Lung (tissue), 17 donors: ENCODE measurements at places on chromosomes 2 and 18.

DNA sequence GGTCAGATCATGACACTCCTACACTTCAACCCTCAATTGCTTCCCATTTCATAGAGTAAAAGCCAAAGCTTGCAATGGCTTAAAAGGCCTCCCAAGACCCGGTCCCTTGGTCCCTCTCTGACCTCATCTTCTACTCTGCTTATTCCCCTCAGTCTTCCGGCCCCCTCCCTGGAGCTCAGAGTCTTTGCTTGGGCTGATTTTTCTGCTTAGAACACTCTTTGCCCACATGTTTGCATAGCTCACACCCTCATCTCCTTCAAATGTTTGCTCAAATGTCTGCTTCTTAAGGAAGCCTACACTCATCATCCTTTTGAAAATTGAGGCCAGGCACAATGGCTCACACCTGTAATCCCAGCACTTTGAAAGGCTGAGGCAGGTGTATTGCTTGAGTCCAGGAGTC, 65.6 kb upstream of the CAPN13 start:
- peak; percentile 28 for DNase-seq

GRCh38 chr18:50559752-50560680, at the start of gene MAPK4:
TSS of gene MAPK4 (plus strand) at chr18:50560087. CDS start at chr18:50663959, 103,872 bp downstream.
- peak; percentile 38 for DNase-seq

DNA sequence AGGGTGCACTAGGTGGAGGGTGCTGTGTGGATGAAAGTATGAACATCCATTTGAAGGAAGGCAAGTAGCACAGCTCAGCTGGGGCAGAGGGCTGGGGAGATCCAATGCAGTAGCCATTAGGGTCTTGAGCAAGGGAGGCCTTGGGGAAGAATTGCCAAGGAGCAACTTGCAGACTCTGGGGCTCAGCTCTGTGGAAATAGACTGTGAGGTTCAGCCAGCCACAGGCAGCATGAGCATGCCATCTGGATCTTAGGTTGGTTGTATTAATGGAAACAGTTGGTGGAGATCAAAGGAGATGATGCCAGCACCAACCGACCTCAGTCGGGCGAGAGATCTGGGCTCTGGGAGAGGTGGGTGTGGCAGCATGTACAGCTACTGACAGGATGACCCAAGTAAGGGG, 5.6 kb downstream of the ZAP70 start:
- DNase-seq: no peak

DNA sequence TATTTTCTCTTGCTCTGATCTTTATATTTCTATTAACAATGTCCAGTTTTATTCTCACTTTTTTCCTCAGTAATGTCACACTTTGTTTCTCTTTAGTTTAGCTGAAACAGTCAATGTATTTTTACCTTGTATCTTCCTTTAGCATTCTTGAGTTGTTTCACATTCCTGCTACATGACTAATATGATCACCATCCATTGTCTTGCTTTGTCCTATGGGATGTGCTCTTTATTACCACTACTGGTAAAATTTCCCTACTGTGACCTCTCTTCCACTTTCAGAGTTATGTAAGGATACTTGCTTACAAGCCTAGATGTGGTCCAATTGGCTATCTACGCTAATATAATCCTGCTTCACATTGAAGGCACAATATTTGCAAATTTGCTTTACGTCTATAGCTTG, 457.9 kb downstream of the PIK3C3 start:
- DNase-seq: no peak

- no peak for DNase-seq
Measured at GRCh38 chr2:36993841-36994620, 27.7 kb upstream of the STRN start.

DNA sequence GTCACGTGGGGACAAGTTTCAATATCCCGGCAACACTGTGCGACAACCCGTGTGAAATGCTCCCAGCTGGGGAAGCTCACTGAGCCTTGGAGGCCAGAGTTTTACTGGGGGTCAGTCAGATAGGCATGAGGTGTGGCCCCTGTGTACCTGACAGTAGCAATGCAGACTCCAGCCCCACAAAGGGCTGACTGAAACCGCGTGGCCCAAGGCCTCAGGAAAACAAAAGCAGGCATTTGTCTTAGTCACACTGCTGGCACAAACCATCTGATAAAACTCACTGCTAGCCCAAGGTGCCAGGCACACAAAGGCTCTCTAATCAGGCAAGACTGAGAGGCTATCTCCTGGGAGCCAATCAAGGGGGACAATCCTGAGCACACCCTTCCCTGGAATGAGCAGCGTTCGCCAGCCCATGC, 786.6 kb upstream of the RAB6C start:
- no peak for DNase-seq

- peak; percentile 92 for DNase-seq
Measured at GRCh38 chr2:19362755-19363473, 4.5 kb upstream of the OSR1 start.

DNA sequence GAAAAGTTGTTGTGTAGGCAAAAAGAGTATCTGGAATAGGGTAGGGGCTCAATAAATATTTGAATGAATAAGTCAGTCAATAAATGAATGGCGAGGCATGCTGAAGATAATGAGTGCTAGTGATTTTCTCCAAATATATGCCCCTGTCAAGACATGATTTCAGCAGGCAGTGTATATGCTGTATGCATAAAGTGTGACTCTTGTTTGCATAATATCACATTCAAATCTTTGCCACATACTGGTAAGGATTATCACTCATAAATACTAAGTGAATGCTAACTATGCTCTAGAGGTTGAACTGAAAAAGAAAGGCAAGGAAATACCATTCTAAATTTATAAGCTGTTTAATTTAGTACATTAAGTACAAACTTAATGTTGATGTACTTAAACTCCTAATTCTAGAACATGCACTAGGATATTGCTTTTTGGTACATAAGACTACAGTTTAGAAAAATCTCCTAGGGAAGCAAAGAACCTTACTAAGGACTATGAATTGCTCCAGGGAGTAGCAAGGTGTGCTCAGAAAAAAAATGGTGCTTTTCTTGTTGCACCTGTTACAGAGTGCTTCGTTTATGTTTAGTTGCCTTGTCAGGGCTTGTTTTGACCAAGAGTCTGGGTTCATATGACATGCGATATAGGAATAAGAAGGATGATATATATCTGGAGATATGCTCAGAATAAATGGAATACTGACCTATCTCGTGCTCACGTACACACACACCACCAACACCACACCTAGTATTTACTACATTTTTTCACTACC, 224.0 kb upstream of the TANK start:
- DNase-seq: no peak

GRCh38 chr2:236576087-236576486, 6.5 kb downstream of the ACKR3 start:
- peak; percentile 85 for DNase-seq

DNA sequence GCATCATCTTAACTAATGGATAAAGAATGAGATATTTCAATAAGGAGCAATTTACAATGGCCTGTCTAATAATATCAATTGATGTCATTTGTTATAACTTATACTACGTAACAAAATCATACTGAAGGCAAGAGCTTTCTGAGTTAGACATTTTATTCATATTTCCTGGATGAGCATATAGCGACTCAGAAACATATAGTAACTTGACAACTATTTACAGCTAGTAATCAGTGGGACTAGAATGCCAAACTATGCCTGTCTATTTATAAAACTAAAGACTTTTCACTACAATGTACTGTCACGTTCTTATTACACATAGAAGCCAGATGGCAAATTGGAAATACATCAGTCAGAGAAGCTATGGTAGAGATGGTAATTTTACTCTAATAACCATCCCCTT, 766.2 kb upstream of the TMEFF2 start:
- no peak for DNase-seq

GRCh38 chr2:128538396-128538795, 219.7 kb upstream of the HS6ST1 start:
- DNase-seq: no peak

- DNase-seq: peak; percentile 16
Measured at GRCh38 chr2:172693037-172693436, 42.6 kb upstream of the RAPGEF4 start.
